Activated CD4-positive, CD25-positive, alpha-beta regulatory T cell treated with anti-CD3 and anti-CD28 coated beads, Interleukin-2, amount 50 U/mL, for 72 hours (primary cell): ENCODE measurements at places on chromosomes 7 and 10.

DNA sequence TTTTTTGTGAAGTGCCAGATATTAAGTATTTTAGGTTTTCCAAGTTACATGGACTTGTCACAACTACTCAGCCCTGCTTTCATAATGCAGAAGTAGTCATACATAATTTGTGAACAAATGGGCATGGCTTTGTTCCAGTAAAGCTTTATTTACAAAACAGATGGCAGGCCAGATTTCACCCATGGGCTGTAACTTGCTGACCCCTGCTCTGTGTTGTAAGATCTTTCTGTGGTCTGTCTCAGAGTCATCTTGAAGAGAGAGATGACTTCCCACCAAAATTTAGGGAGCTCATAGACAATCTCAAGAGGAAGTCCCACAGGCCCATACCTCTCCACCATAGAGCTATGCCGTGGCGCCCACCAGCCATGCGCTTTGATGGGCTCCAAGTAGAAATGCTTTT lies 616.1 kb downstream of the LRMDA start:
- no peak for DNase-seq

GRCh38 chr7:50418526-50419290 lies 31.4 kb downstream of the FIGNL1 start:
- no peak for DNase-seq

DNA sequence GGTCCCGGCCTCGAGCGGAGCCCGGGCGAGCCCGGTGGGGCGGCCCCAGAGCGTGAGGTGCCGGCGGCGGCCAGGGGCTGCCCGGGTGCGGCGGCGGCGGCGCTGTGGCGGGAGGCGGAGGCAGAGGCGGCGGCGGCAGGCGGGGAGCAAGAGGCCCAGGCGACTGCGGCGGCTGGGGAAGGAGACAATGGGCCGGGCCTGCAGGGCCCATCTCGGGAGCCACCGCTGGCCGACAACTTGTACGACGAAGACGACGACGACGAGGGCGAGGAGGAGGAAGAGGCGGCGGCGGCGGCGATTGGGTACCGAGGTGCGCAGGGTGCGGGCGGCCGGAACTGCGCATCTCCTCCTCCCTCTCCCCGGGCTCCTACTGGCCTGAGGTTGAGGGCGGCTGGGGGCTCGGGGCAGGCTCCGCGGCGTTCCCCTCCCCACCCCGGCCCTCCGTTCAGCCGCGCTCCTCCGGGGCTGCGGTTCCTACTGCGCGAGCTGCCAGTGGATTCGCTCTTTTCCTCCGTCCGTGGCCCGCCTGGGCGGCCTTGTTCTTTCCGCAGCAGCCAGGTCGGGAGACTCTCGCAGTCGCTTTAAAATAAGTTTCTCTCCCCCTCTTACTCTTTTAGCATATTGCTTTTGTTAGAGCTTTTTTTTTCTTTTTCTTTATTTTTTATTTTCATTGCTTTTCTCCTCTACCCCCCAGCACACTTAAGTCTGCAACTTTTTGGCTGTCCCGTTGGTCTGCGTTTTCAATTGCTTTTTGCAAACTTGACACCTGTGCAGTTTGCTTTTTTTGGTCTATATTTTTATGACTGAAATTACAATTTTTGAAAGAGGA lies 600 bp downstream of the SIRT1 start:
- DNase-seq = peak; percentile 78

GRCh38 chr7:2043316-2044039 lies 189.3 kb downstream of the MAD1L1 start:
- peak; percentile 21 for DNase-seq

- DNase-seq = no peak
Measured at GRCh38 chr10:116255886-116256751, 16.9 kb downstream of the GFRA1 start.
